Stimulated activated naive CD8-positive, alpha-beta T cell treated with anti-CD3 and anti-CD28 coated beads, Interleukin-15, Interleukin-2, amounts not matched to agents 100 U/mL and 50 U/mL, for 24 hours (primary cell): ENCODE measurements at places on chromosomes 3 and 15.

GRCh38 chr3:123287051-123287961, 85.6 kb downstream of the SEC22A start:
- DNase-seq, result no peak

- DNase-seq, result no peak
These were observed 6.6 kb upstream of the MAGEF1 start for GRCh38 chr3:184718431-184718830.

GRCh38 chr15:90558171-90558573, 28.4 kb downstream of the CRTC3 start:
- DNase-seq, result no peak

DNA sequence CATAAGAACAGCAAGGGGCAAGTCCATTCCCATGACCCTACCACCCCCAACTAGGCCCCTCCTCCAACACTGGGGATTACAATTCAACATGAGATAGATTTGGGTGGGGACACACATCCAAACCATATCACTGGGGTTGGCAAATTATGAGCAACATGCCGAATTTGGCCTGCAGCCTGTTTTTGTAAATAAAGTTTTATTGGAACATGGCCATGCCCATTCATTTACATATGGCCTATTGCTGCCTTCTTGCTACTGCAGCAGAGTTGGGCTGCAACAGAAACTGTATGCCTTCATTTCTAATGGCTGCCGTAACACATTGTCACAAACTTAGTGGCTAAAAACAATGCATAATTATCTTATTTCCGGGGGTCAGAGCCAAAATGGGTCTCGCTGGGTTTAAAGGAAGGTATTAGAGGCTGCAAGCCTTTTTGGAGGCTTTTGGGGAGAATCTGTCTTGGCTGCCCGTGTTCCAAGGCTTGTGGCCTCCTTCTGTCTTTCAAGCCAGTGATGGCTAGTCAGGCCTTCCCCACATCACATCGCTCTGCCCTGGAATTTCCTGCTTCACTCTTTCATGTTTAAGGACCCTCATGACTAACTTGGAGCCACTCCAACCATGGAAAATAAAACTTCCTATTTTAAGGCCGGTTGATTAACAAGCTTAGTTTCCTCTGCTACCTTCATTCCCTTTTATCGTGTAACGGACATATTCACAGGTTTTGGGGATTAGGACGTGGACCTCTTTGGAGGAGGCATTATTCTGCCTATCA, 428.5 kb upstream of the PROK2 start:
- no peak for DNase-seq

GRCh38 chr15:69232144-69232543, 66.6 kb upstream of the PAQR5 start:
- no peak for DNase-seq

- peak; percentile 50 for DNase-seq
These were observed 192.2 kb downstream of the FOXP1 start for GRCh38 chr3:71391361-71391760.

DNA sequence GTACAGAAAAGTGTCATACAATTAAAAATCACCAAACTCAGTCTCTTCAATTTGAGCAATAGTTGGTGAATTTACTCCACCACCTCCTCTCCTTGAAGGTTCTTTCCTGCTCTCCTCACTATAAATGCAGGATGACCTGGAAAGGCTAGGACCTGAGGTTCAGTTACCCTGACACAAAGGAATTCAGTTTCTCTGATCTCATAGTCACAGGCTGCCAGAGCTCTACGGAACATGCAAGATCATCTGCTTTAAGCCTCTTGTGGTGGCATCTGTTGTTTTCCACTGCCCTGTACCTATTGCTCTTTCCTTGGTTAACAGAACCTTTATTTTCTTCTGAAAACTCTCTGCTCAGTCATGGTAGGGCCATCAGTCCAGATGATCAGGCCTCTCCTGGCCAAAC, 4.9 kb upstream of the TP63 start:
- DNase-seq, result no peak

- peak; percentile 47 for DNase-seq
These were observed 34.4 kb downstream of the PAQR9 start for GRCh38 chr3:142929109-142929508.

DNA sequence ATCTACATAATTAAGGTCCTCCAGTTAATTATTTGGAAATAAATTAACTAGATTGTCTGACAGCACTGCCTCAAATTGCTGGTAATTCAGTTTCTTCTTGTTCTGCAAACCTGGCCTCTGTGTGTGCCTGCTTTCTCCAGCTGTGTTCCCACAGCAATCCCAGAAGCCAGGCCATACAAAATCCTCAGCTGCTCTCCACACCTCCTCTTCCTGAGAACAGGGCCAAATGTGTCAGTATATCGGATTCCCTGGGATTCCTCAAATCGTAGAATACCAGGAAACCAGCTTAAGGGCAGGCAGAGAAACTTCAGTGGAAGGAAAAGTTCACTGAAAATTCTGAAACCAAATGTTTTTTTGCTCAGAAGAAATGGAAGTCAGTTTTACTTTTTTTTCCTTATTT, 261.4 kb downstream of the ZMAT3 start:
- DNase-seq, result no peak

GRCh38 chr3:84978843-84979242, 20.1 kb downstream of the CADM2 start:
- DNase-seq, result no peak

DNA sequence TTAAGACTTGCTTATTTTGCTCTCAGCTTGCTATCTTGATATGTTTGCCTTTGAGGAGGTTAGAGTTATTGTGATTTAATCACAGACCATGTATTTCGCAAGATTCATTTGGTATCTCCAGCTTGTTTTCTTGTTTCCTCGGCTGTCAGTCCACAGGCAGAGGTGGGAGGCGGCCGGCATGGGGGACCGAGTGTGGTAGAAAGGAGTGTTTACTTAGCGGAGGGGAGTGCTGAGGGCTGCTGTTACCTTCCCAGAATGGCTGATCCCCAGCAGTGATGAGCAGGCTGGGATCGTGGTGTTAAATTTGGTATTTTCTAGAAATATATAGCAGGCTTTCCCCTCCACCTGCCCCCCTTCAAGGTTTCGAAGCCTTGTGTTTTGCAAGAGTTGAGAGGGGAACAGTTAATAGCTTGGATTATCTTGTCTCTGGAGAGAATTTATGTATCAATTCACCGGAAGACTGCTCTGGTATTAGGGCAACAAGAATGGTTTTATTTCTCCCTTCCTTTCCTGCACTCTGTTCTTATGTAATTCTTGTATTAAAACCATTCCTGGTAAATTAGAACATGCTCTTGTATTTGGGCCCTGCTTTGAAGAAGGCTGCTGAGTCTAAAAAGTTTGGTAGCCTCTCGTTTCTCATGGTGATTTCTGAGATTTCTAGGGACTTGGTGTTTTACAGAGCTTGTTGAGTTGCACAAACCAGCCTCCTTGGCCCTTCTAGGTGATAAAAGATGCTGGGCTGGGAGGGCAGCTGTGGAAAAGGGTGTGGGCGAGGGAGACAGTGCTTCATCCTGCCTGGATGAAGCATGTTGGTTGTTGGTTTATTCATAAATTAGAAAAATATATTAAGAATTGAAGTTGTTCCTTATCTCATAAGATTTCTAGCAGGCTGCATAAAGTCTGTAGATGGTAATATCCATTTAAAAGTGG, 151.4 kb downstream of the IGF1R start:
- DNase-seq, result no peak

DNA sequence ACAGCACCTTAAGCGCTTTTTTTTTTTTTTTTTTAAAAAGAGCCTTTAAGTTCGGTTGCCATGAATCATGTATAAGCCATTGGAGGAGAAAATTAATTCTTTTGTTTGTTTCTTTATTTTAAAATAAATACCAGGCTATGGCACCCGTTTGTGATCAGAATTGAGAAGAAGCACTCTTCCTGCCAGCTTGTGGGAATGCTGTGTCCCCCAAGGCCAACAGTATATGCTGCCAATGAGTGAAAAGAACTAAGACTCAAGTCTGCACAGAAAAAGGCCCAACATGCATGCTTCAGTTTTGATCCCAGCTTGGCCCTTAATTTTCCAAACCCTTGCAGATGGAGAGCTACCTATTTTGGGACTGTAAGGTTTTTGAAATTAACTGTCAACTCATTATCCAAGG, 90.5 kb downstream of the LRRC3B start:
- DNase-seq, result no peak

DNA sequence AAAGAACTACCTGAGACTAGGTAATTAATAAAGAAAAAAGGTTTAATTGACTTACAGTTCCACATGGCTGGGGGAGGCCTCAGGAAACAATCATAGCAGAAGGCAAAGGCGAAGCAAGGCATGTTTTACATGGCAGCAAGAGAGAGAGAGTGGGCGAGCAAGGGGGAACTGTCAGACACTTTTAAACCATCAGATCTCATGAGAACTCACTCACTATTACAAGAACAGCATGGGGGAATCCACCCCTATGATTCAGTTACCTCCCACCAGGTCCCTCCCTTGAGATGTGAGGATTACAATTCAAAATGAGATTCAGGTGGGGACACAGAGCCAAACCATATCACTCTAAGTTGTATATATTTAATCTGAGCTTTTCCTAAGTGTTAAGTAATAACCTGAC, 79.0 kb upstream of the MLF1 start:
- DNase-seq, result no peak

DNA sequence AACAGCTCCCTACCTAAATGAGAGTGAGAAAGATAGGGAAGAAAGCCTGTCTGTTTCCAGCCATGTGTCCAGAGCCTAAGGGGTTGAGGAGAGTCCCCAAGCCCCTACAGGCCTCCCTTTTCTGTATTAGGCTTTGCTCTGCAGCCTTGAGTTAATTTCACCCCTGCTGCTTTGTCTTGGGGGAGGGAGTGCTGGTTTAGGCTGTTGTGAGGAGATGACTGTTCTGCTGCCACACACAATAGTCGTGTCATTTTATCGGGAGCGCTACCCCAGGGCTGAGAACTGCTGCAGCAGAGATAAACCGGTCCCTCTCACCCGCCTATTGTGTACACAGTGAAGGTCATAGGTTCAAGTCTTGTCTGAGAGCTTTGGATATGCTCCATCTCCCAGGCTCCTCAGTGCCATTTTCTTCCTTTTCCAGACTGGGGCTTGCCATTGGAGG, 1.4 kb downstream of the ZNF609 start:
- DNase-seq, result peak; percentile 37

DNA sequence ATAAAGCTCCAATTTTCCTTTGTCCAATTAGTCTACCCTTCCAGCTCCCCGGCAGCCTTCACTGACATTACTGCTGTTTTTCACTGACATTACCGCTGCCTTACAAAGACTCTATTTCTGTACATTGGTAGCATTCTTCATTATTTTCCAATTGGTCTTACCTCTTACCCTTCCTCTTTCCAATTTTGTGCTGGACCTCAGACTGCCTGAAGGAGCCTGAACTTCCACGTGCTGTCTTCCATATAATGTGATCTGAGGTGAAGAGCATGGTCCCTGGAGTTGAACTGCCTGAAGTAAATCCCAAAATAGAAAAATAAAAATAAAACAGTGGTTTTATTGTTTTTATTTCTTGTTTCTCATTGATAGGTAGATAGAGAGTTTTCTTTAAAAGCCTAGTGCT, 9.2 kb upstream of the TNIK start:
- no peak for DNase-seq

GRCh38 chr15:50698101-50698500, 11.5 kb upstream of the TRPM7 start:
- DNase-seq, result no peak
